Progenitor cell of endocrine pancreas (in vitro differentiated cells): ENCODE measurements at places on chromosomes 2 and 18.

GRCh38 chr2:113799375-113799774, 42.9 kb upstream of the SLC35F5 start:
- no peak for DNase-seq

GRCh38 chr2:205800773-205801172, 118.5 kb downstream of the NRP2 start:
- DNase-seq: no peak

- DNase-seq: no peak
These were observed 195.4 kb downstream of the FAM210A start for GRCh38 chr18:13530879-13531387.

- DNase-seq: peak; percentile 82
These were observed 25.4 kb upstream of the OTOF start for GRCh38 chr2:26503231-26503880.

- DNase-seq: peak; percentile 50
These were observed 66.2 kb downstream of the HS1BP3 start for GRCh38 chr2:20584399-20585358.

- no peak for DNase-seq
These were observed 948.0 kb downstream of the DSC3 start for GRCh38 chr18:30094556-30094955.

DNA sequence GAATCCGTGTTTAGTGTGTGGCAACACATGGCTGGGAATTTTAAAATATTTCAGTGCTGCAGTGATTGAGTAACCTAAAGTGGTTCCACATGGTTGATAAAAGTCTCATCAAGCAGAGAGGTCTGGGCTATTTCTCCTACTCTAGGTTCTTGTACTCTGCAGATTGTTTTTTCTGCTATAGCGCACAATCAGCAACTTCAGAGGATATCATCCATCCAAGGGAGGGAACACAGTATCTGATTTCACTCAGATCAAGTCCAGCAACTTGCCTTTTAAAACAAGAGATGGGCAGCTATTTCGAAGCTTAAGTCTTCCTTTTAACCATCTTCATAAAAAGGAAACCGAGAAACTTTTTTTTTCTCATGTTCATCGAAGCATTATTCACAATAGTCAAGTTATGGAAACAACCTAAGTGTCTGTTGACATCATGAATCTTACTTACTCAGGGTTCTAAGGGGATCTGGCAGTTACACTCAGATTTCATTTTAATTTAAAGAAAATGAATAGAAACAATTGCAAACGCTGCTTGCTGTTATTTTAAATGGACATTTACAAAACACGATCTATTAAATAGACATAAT, 172.7 kb upstream of the TRIB2 start:
- DNase-seq: no peak

GRCh38 chr18:46310675-46311345, 206.6 kb downstream of the HAUS1 start:
- DNase-seq: no peak

- no peak for DNase-seq
These were observed 189.8 kb downstream of the SH3BP4 start for GRCh38 chr2:235141411-235142128.

GRCh38 chr2:43215673-43216255, 10.6 kb downstream of the ZFP36L2 start:
- DNase-seq: no peak

DNA sequence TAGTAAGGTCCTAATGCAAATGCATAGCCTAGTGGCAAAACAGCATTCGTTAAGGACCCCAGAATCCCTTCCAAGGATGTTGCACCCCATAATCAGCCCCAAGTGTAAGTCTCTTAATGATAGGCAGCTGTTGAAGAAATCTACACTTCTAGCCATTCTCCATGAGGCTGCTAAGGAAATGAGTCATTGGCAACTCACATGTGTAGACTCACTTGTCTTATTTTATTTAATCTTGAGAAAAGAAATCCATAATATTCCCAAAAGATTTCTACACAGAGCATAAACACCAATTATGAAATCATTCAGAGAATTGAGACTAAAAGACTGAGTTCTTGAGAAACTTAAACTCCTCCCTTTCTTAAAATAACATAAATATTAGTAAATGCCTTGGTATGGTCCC, 52.4 kb downstream of the AKAIN1 start:
- DNase-seq: no peak

GRCh38 chr18:53796040-53796729, 428.3 kb downstream of the MBD2 start:
- no peak for DNase-seq

- no peak for DNase-seq
These were observed 84.1 kb downstream of the NDUFA10 start for GRCh38 chr2:239940861-239941570.

GRCh38 chr2:13201924-13202323, 485.2 kb downstream of the TRIB2 start:
- DNase-seq: no peak

DNA sequence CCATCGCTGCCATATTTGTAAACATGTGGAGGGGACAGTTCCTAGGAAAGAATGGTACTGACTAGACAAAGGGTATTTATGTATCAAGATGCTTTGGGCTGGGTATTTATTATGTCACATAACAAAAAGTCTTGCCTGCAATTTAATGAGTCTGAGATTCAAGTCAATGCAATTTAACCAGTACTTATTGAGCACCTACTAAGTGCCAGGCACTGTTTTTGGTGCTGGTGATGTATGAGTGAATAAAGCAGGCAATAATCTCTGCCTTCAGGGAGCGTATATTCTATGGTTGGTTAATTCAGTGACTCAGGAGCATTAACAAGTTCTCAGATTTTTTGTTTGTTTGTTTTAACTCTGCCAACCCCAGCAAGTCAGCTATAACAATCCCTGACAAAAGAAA, 24.6 kb upstream of the ACVR1 start:
- no peak for DNase-seq

GRCh38 chr2:98634406-98635092, 26.2 kb downstream of the UNC50 start:
- DNase-seq: no peak

DNA sequence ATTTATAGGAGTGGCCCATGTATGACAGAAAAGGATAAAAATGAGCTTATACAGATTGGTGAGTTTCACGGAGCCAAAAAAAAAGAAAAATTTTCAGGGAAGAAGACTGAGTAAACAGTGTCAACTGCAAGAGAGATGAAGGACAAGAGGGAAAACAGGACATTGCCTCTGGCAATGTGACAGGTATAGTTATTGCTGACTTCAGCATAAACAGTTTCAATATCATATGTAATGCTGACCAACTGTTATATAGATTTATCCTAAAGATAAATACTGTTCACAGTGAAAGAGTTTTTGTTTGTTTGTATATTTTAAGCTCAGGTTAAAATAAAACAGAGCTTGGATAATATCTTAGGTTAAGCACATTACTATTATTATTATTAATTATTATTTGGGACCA, 98.0 kb upstream of the FSIP2 start:
- no peak for DNase-seq

DNA sequence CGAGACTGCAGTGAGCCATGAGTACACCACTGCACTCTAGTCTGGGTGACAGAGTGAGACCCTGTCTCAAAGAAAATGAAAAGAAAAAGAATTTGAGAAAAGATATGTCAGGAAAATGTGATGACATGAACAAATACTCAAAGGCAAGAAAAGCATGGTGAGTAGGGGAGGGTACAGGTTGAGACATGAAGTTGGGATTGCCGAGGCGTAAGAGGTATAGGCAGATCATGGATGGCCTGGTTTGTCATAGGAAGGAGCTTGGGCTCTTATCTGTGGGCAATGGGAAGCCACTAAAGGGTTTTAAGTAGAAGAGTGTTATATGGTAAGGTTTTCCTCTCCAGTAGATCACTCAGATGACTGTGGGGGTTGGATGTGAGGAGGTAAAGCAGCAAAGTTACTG, 32.3 kb downstream of the SPAST start:
- no peak for DNase-seq

- DNase-seq: no peak
These were observed 252.8 kb upstream of the STON1 start for GRCh38 chr2:48277153-48277552.

GRCh38 chr2:224276251-224276650, 125.7 kb downstream of the FAM124B start:
- DNase-seq: no peak

DNA sequence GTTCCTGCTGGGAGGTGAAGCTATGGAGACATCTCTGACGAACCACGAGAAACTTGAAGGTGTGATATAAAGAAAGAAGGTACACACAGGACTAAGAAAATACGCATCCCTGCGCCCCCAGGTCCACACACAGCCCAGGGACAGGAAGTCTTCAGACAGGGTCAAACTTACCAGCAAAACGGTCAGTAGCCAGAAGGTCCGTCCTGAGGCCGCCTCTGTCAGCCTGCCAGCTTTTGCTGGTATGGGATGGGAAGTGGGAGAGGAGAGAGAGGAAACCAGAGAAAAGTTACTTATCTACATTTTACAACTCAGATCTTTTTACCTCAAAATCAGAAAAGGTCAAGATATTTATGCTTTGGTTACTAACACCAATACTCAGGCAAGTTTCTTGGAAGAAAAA, 47.2 kb downstream of the HDLBP start:
- DNase-seq: no peak

DNA sequence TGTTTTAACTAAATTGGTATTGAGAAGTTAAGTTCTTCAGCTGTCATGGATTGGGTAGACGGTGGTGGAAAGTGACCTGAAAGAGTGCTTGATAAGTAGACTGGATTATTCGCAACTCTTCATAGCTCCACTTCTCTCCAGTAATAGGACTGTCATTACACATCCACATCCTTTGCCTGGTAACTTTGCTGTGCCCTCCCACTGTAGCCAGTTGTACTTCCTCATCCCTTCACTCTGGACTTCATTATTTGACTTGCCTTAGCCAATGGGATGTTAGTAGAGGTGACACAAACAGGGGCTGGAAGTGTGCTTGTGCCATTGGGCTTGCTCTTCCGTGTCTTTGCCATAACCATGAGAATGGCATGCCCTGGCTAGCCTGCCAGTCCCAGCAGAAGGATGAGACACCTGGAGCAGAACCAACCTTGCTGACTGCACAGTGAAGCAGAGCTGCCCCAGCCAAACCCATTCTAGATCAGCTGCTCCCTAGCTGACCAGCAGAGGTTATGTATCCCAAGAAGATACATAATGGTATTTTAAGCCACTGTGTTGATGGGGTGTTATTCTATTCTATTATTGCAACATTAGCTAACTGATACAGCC, 16.9 kb downstream of the QPCT start:
- no peak for DNase-seq

GRCh38 chr18:79819064-79819967, 21.6 kb downstream of the KCNG2 start:
- no peak for DNase-seq

DNA sequence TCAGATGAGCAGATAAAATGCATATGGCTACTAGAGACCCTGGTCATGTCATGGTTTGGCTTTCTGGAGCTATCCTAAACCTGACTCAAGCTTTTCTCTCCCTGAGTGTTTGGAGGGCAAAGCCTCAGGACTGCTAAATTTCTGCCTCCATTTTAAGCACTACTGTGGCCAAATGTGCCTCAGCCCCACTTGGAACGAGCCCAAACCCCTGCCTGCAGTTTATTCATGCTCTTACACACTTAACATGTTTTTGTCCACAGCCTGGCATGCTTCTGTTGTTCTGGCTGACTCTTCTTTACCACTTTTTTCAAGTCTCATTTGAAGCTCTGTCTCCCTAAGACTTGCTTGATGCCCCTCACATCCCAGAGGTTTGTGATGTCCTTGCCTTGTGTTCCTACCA, 24.7 kb downstream of the MGAT5 start:
- DNase-seq: no peak

GRCh38 chr18:39421276-39421675, 1855.7 kb upstream of the CELF4 start:
- no peak for DNase-seq

GRCh38 chr2:241389697-241390096, 33.6 kb downstream of the FARP2 start:
- DNase-seq: no peak

- peak; percentile 9 for DNase-seq
These were observed 8.4 kb upstream of the GPC1 start for GRCh38 chr2:240426845-240427721.

- DNase-seq: no peak
These were observed 62.3 kb upstream of the KLHL29 start for GRCh38 chr2:23322567-23323197.

- no peak for DNase-seq
These were observed 51.3 kb downstream of the RNF144A start for GRCh38 chr2:6968319-6969100.

DNA sequence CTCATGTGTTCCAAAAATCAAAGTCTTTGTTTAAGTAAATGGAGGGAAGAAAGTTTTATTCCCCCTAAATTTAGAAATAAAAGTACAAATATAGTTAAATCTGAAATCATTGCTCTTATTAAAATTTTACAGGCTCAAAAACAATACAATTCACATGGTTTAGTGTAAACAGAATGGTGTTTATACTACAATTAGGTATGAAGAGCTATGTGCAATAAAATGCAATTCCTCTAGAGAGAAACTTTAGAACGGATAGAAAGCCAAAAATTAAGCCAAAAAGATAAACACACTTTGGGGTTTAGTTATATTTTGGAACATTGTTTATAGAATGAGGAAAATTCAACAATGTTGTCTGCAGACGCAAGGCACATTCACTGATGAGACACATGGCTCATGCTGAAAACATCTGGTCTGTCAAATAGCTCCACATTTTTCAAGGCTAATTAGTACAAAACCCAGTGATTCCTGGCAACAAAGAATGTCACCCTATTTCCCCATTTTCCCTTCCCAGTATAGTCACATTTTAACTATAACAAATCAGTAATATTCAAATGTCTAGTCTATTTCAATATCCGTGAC, 103.3 kb downstream of the EXOC6B start:
- no peak for DNase-seq

- DNase-seq: no peak
These were observed 857.4 kb upstream of the CDH2 start for GRCh38 chr18:29034113-29034856.

- DNase-seq: no peak
These were observed 1490.0 kb upstream of the NXPH2 start for GRCh38 chr2:140270224-140270623.

- no peak for DNase-seq
These were observed 161.1 kb downstream of the CCBE1 start for GRCh38 chr18:59536166-59536565.

GRCh38 chr2:159080641-159081040, 112.2 kb downstream of the TANC1 start:
- no peak for DNase-seq

DNA sequence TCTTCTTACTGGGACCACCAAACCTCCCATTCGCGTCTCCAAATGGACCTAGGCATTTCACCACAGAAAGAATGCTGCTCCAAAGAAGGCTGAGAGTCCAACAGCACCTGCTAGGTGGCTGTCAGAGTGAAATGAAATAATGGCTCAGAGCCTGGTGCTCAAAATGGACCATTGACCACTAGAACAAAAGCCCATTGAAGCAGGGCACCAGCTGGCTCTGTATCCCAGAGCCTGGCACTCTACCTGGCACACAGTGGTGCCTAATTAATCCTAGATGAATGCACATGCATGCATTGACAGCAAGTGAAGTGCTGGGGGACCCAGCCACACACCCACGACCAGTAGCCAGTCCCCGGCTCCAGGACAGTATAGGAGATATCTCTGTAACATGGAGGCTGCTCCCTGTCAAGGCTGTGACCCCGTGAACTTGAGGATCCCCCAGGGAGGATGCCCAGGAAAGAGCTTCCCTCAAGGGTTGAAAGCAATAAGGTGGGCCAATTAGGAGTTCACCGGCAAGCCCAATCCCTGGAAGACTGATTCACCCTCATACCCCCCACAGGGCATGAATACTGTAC, 261.3 kb downstream of the TNS1 start:
- no peak for DNase-seq
